T-helper 2 cell treated with Interferon-gamma antibody and Interleukin-4, amounts not matched to agents 5 μg/mL and 100 μg/mL, for 36 hours (primary cell): ENCODE measurements at places on chromosomes 5 and 9.

- H3K27ac ChIP-seq = no peak overlapping the region
- H3K4me1 ChIP-seq = peaks cover 3% of the 10 kb centered on the region
- H3K36me3 ChIP-seq = no peaks in the 10 kb centered on the region
- no peaks in the 10 kb centered on the region for H3K27me3 ChIP-seq
- H3K4me3 ChIP-seq = no peak overlapping the region
- DNase-seq = no peak
These were observed 104.0 kb downstream of the COL23A1 start for GRCh38 chr5:178486239-178486641.

- DNase-seq = no peak
- H3K4me1 ChIP-seq = no peaks in the 10 kb centered on the region
- H3K27me3 ChIP-seq = no peaks in the 10 kb centered on the region
- H3K27ac ChIP-seq = no peak overlapping the region
- no peaks in the 10 kb centered on the region for H3K36me3 ChIP-seq
- H3K4me3 ChIP-seq = no peak overlapping the region
These were observed 2.0 kb downstream of the LCN9 start for GRCh38 chr9:135664801-135665794.

DNA sequence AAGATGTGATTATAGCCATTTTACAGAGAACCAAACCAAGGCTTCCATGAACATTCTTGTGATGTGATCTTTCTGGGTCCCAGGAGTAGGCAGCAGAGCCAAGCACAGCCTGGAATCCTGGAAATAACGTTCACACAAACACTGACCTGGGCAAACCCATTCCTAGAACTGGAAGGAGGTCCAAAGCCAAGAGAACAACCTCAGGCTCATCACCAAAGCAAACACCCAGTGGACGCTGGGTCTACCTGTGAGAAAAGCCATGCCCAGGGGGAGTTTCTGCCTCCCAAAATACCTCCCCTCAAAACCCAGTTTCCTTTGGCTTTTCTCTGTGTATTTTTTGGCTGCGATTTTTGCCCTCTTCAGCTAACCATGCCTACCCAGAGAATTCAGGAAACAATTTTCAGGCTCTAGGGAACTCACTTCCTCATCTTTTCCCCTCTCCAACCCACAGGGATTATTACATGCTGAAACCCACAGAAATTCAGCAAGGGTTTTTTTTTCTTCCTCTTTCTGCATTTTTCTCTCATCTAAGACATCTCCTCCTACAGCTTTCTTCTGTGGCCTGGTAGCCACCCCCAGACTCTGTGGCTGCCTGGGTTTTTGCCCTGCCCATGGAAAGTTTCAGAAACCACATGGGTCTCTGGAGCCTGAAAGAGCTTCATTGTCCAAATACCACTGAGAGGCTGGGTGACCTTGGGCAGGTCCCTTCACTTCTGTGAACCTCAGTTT lies 75.0 kb downstream of the TNC start:
- peaks cover 8% of the 10 kb centered on the region for H3K4me1 ChIP-seq
- peaks cover 19% of the 10 kb centered on the region for H3K27me3 ChIP-seq
- DNase-seq = peak; percentile 68
- H3K4me3 ChIP-seq = no peak overlapping the region
- no peaks in the 10 kb centered on the region for H3K36me3 ChIP-seq

DNA sequence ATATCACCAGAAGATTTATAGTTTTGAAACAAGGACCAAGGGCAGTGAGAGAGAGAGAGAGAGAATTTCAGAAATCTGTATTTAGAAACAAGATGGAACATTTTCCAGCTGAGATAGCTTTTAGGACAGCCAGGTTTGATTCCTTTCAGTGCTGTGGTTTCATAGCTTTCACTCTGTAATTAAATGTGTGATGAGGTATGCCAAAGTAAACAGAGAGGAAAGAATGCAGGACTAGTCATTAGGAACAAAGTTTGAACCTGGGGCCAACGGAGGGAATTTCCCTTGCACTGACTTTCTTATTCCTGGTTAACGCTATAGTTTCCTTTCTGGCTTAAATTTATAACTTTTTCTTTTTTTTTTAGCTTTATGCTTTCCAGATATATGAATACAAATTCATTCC lies 10.0 kb upstream of the CCL28 start:
- no peaks in the 10 kb centered on the region for H3K4me1 ChIP-seq
- no peak overlapping the region for H3K4me3 ChIP-seq
- no peaks in the 10 kb centered on the region for H3K27me3 ChIP-seq
- H3K36me3 ChIP-seq = no peaks in the 10 kb centered on the region
- H3K27ac ChIP-seq = no peak overlapping the region

DNA sequence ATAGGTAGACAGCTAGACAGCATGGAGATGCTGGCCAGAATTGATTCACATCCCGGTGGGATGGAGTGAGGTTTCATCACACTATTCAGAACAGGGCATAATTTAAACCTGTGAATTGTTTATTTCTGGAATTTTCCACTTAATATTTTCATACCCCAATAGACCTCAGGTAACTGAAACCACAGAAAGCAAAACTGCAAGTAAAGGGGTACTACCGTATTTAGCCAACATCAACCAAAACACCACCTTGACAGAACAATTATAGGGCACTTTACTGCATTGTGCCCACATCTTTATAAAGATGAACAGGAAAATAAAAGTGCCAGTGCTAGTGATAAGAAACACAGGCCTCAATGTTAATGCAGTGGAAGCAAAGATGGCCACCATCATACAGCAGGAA lies 7.5 kb downstream of the SERINC5 start:
- H3K36me3 ChIP-seq = peaks cover 55% of the 10 kb centered on the region
- H3K27me3 ChIP-seq = no peaks in the 10 kb centered on the region
- H3K4me3 ChIP-seq = peak overlapping the region; percentile 69

DNA sequence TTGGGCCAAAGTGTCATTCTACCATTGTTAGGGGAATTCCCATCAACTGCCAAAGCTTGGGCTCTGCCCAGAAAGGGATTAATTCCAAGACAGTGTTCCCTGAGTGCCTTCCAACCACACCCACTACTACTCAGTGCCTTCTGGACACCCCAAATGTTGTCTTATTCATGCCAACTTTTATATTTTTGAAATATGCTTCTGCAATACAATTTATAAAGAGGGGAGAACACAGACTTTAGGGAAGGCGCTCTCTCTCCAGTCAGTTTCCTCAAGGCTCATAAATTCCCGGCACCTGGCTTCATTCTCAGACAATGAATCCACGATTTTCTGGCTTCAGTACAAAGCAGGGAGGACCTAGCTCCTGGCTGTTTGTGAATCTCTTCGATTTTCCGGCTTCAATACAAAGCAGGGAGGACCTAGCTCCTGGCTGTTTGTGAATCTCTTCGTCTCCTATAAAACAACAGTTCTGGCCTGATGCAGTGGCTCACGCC lies 120.1 kb upstream of the MYO10 start:
- no peak overlapping the region for H3K27ac ChIP-seq
- H3K4me1 ChIP-seq = no peaks in the 10 kb centered on the region
- no peak overlapping the region for H3K4me3 ChIP-seq
- H3K36me3 ChIP-seq = no peaks in the 10 kb centered on the region

DNA sequence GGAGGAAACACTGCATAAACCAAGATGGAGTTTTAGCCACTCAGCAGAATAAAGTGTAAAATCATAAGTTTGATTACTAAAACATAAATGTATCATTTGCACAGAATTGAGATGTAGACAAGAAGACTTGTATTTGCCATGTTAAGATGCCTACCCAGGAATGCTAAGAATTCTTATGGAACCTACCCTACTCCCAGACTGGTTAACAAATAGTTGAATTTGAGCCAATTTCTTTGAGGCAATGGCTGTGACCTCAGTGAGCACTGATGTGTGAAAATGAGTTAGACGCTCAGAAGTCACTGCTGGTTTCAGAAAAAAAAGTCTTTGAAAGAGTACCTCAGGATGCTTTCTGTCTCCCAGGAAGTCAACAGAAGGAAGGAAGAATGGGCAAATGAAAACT lies 95.6 kb downstream of the ESM1 start:
- DNase-seq = no peak
- H3K4me3 ChIP-seq = no peak overlapping the region
- no peaks in the 10 kb centered on the region for H3K36me3 ChIP-seq

- no peaks in the 10 kb centered on the region for H3K36me3 ChIP-seq
- no peak for DNase-seq
- peaks cover 25% of the 10 kb centered on the region for H3K27me3 ChIP-seq
- H3K27ac ChIP-seq = no peak overlapping the region
- no peak overlapping the region for H3K4me3 ChIP-seq
- H3K4me1 ChIP-seq = peaks cover 2% of the 10 kb centered on the region
These were observed 56.2 kb downstream of the SYK start for GRCh38 chr9:90857855-90858254.

DNA sequence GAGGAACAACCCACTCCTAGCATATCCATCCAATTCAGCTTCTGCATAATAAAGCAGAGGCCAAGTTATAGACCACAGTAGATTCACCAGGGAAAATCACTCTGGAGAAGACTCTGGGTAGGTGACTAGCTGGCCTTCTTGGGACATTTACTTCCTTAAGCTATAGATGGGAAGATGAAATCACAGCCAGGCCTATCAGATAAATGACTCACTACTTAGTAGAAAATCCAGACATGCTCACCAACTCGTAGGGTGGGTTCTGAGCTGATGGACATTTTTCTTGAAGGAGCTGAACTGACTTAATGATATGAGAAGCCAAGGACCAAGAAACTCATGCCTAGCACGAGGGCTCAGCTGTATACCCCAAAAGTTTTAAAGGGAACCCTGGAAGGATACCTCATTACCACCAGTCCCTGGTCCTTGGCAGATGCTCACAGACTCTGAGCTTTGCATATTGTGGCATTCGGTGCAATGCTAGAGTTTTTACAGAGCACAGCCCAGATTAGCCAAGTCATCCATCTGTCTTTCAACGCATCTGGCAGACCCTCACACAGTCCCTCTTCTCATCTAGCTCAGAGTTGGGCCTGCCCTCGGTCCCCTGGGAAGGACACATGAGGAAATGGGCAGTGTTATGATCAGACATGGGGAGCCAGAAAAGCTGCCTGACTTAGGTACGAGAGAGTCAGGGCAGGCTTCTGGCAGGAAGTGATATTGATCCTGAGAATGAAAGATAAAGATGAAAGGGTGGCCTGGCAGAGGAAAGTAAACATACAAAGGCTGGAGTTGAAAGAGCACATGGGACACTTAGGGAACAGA lies 15.0 kb downstream of the ACSL6 start:
- H3K27me3 ChIP-seq = peaks cover 6% of the 10 kb centered on the region
- peak overlapping the region; percentile 3 for H3K27ac ChIP-seq
- H3K4me1 ChIP-seq = peaks cover 25% of the 10 kb centered on the region
- H3K4me3 ChIP-seq = no peak overlapping the region
- no peaks in the 10 kb centered on the region for H3K36me3 ChIP-seq
- no peak for DNase-seq

DNA sequence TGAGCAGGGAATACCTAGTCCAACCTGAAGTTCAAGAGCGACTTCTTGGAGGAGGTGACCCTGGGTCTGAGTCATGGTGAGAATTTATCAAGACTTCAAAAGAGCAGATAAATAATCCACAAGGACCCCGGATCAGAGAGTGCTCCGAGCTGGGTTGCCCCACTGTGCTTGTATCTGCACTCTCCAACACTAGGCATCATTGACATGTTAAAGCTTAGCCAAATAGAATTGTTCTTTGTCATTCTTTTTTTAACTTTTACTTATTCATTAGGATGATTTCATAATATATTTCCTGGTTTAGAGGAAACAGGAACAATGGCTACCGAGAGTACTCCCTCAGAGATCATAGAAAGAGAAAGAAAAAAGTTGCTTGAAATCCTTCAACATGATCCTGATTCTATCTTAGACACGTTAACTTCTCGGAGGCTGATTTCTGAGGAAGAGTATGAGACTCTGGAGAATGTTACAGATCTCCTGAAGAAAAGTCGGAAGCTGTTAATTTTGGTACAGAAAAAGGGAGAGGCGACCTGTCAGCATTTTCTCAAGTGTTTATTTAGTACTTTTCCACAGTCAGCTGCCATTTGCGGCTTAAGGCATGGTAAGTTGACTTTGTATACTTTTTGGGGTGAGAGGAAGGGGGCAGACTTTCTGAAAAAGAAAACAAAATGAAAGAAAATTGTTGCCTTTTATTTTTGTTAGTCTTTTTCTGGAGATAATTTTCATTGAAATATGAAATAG lies at the start of gene CARD6:
Gene CARD6, plus strand, starts transcription at position 300 of the 738 bp plus-strand sequence. Its CDS starts 16 bp downstream, at position 316.
- H3K4me1 ChIP-seq = peaks cover 13% of the 10 kb centered on the region
- DNase-seq = no peak
- peak within 1 kb of the TSS; percentile 88 for H3K27ac ChIP-seq
- peak within 1 kb of the TSS; percentile 83 for H3K4me3 ChIP-seq
- peaks cover 11% of the 10 kb centered on the region for H3K36me3 ChIP-seq
- peaks cover 13% of the 10 kb centered on the region for H3K27me3 ChIP-seq

- H3K27ac ChIP-seq = no peak overlapping the region
- peaks cover 30% of the 10 kb centered on the region for H3K36me3 ChIP-seq
- no peak for DNase-seq
These were observed 2.9 kb downstream of the FPGS start for GRCh38 chr9:127805620-127806019.

- peaks cover 36% of the 10 kb centered on the region for H3K36me3 ChIP-seq
- no peak overlapping the region for H3K4me3 ChIP-seq
- H3K27ac ChIP-seq = no peak overlapping the region
- H3K4me1 ChIP-seq = peaks cover 29% of the 10 kb centered on the region
- H3K27me3 ChIP-seq = no peaks in the 10 kb centered on the region
These were observed 28.7 kb downstream of the DIAPH1 start for GRCh38 chr5:141590127-141590526.

DNA sequence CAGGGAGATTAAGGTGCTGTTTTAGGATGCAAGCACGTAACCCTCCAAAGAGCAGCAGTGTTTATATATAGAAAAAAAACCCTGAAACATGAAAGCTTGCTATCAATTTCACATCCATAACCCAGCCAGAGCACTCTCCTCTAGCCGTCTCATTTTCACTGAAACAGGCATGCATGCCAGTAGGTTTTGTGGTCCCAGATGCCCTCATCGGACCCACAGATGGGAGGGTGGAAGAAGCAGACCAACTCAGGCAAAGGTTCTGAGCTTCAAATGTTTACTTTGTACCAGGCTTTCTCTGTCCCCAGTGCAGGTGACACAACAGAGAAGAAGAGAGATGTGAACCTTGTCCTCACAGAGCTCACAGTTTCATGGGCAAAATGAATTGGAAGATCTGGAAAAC lies 127.4 kb upstream of the ATP10B start:
- no peaks in the 10 kb centered on the region for H3K36me3 ChIP-seq
- no peaks in the 10 kb centered on the region for H3K4me1 ChIP-seq
- no peak overlapping the region for H3K27ac ChIP-seq
- no peaks in the 10 kb centered on the region for H3K27me3 ChIP-seq
- no peak overlapping the region for H3K4me3 ChIP-seq
